ENCODE measurements at places on chromosomes 2 and 18.

- no peak for DNase-seq
These were observed 107.3 kb upstream of the HS6ST1 start for GRCh38 chr2:128425731-128426620.

DNA sequence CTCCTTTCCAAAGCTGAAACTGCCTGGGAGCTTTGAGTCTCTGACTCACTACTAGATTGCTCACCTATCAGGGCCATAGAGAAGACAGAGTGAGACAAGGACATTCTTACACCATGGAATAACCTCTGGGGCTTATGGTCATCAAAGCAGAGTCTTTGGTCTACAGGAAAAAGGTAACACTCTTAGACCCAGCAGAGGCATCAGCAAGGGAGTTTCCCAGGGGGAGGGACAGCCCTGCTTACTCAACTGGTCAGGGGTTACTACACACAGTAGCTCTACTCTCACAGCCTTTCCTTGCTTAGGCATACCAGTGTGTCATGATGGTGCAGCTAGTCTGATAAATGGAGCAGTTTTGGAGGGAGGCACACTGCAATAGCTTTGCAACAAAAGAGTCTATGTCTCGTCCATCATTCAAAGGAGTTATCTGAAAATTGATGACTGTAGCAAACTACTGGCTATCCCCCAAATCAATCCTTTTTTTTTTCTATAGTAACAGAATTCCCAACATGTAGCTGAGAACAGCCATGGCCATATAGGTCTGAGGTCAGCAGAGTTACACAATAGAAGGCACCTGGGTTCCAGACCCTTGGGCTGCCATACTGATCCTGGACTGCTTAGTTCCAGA lies 22.4 kb upstream of the CD28 start:
- no peak for DNase-seq

- no peak for DNase-seq
These were observed 10.2 kb downstream of the RNASEH1 start for GRCh38 chr2:3547915-3548314.

DNA sequence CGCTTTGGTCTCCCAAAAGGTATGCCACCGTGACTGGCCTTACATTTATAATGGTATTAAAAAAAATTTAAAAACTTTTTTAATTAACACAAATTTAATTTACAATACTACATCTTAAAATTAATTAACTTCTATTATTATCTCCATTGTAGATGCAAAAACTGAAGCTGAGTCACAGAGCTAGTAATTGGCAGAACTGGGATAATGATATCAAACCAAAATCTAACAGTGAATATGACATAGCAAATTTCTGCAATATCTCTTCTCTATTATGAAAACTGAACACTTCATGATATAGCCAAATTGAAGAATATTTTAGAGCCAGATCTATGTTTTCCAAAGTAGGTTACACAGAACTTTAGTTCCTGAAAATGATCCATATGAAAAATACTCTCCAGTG lies 66.4 kb upstream of the CHAC2 start:
- DNase-seq: no peak

- DNase-seq: peak; percentile 34
These were observed 3.9 kb downstream of the SLC35F6 start for GRCh38 chr2:26767894-26768487.
